ENCODE measurements at places on chromosomes 13 and 19.
A peak's percentile ranks its signal among the peaks of the same experiment; 100 is the strongest.

DNA sequence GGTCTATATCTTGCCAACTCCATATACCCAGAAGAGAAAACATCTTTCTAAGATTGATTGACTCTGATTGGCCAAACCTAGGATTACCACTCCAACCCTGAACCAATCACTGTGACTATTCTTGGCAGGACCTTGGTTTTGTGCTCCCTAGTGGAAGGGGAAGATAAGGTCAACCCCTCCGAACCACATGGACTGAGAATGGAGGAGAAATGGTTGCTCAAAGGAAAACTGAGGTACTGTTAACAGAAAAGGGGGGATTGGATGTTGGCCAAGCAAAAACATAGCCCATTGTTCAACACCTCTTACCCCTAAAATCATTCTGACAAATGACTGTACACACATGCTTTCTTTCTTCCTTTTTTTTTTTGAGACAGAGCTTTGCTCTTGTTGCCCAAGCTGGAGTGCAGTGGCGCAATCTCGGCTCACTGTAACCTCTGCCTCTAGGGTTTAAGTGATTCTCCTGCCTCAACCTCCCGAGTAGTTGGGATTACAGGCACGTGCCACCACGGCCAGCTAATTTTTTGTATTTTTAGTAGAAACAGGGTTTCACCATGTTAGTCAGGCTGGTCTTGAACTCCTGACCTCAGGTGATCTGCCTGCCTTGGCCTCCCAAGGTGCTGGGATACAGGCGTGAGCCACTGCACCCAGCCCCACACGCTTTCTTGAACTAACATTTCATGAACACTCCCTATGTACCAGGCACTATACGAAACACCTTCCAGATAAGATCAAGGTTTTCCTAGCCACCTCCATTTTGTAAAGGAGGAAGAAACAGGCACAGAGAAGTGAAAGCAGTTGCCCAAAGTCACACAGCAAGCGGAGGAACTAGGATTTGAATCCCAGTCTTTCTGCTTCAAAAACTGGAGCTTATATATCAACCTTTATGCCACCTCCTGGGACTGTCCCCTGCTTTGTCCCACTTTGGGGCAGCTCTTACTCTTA is 6.5 kb downstream of the MEIOSIN start:
- DNase-seq: no peak

DNA sequence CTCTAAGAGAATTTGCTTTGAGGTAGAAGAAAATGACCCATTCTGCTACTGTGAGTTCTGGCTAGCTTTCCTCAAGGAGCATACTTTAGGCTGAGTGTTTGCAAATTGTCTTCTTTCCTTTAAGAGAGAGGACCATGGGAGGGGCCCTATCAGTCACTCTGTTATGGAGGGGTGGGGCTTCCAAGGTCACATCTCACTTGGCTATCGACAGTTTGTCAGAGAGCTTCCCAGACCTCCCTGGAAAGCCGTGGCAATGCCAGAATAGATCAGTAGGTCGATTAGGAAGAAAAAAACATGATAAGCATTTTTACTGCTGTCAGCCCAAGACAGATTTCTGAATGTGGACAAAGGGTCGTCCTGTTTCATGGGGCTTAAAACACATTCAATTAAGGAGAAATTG is 93.3 kb downstream of the OXGR1 start:
- DNase-seq: no peak

- DNase-seq: peak; percentile 35
Measured at GRCh38 chr19:2042485-2043250, 8.4 kb downstream of the MKNK2 start.

DNA sequence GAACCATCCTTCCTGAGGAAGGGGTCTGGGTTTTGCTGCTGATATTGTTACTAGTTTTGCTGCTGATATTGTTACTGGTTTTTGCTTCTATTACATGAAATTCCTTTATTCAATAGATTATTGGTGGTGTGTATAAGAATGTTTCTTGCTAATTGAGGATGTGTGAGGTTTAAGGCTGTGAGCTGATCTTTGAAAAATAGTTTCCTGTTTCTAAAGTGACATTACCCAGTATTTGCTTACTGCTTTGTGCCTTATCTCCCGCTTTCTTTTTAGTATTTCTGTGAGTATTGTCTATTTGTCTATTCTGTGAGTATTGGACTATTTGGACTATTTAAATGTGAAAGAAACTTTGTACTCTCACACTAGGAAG is 38.2 kb upstream of the C1QTNF9 start:
- DNase-seq: no peak

DNA sequence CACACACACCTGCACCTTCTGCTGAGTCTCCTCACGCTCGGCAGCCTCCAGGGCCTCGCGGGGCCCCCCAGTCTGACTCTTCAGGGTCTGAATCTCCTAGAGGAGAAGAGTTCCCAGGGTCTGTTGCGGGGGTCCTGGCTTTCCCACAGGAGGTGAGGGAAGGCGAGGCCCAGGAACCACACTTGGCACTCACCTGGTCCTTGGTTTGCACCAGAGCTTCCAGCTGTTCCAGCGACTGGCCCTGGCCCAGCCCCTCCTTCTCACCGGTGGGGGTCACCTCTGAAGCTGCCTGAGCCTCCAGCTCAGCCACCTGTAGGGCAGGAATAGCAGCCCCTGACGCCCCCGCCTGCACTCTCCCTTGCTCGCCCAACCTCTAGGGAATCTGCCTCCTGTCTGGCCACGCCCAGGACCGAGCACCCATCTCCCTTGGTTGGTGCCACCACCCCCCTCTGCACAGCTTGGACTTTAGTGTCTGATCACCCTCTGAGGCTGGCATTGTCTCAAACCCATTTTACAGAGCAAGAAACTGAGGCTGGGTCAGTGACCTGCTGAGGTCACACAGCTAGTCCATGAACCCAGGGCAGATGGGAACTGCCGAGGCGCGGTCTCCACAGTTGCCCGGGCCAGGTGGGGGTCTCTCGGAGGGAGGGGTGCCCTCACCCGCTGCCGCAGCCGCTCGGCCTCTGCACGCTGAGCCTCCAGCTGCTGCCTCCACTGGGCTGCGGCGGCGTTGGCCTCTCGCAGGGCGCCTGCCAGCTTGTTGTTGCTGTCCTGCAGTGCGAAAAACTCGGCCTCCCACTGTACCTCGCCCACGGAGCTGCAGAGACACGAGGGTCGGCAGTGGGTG is 9.5 kb downstream of the HOMER3 start:
- DNase-seq: no peak

GRCh38 chr13:75702476-75702875 is 66.3 kb downstream of the LMO7 start:
- no peak for DNase-seq

DNA sequence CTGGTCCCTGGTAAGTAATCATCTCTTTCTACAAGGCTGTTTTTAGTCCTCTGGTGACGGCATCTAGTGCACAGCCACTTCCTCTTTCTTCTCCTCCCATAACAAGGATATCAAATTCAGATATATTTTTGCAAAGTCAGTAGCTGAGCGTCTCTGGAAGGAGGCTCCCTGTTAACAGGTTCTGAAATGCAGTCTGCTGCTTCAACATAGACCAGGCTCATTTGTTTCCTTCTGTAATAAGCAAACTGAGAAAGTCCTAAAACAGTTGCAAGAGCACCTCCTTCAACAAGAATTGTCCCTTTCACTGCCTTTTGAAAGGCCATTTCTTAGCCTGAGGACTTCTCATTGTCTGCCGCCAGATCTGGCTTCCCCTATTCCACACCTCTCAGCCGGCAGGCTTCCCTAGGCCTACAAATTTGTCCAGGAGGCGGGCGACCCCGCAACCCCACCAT is 7.4 kb upstream of the ZSCAN5A start:
- no peak for DNase-seq

GRCh38 chr13:110134801-110135200 is 172.2 kb downstream of the COL4A1 start:
- no peak for DNase-seq

- DNase-seq: peak; percentile 54
Measured at GRCh38 chr13:77737583-77738200, 40.2 kb downstream of the SLAIN1 start.

DNA sequence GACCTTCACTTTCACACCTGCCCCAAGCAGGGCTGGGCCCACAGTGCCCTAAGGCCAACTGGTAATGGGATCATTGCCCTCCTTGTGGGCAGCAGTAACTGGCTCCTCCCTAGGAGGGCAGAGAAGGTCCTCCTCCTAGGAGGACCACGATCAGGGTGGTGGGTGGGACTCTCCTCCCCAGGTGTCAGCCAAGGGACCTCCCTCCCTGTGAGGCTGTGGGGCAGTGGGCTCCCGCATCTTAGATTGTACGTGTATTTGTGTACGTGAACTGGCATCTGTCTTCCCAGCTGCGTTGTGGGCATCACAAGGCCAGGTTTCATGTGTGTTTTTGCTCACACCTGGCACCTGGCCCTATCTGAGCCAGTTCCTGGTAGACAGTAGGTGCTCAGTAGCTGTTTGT is 111.8 kb downstream of the SOX1 start:
- DNase-seq: no peak

- DNase-seq: peak; percentile 78
Measured at GRCh38 chr19:45613926-45614725, 12.1 kb upstream of the GPR4 start.

GRCh38 chr13:23709536-23709935 is 139.3 kb downstream of the TNFRSF19 start:
- DNase-seq: no peak

GRCh38 chr13:99390601-99391000 is 83.4 kb upstream of the GPR183 start:
- DNase-seq: peak; percentile 4

GRCh38 chr13:26071691-26072090 is 19.9 kb upstream of the SHISA2 start:
- DNase-seq: no peak

DNA sequence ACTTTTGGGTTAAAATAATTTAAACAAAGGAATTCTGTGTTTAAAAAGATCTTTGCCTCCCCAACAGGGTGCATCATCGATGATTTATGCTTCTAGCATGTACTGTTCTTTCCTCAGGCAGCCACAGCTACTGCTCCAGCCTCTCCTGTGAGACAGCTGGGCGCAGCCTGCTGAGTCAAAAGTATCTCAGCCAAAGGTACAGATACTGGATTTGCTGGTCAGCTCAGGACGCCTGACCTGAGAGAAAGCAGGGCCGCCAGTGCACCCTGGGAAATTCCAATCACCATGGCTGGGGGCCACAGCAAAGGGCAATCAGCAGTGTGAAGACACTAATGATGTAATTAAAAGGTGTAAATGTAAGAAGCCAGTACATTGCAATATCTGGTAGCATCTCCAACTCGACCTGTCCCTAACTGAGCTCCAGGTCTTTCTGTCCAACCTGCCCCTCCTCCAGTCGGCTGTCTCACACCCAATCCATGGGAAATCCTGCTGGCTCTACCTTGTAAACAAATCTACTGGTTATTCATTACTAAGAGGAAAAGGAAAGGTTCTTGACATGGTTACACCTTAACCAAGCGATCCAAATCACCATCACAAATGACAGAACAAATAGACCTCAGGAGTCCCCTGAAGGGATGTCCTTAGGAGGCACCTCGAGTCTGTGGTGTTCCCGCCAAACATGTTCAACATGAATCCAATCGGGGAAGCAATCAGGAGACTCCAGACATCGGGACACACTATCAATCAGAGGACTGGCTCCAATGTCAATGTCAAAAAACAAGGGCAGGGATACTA is 7.3 kb downstream of the OPA3 start:
- DNase-seq: no peak

DNA sequence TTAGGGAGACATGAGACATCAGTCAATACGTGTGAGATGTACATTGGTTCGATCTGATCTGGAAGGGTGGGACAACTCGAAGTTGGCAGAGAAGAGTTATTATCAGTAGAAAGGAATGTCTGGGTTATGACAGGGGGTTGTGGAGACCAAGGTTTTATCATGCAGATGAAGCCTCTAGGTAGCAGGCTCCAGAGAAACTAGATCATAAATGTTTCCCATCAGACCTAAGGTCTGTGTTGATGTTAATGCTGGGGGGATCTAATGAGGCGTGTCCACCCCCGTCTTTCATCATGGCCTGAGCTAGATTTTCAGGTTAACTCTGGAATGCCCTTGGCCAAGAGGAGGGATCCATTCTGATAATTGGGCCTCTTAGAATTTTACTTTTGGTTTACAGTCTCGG is 187.0 kb upstream of the KL start:
- DNase-seq: no peak

DNA sequence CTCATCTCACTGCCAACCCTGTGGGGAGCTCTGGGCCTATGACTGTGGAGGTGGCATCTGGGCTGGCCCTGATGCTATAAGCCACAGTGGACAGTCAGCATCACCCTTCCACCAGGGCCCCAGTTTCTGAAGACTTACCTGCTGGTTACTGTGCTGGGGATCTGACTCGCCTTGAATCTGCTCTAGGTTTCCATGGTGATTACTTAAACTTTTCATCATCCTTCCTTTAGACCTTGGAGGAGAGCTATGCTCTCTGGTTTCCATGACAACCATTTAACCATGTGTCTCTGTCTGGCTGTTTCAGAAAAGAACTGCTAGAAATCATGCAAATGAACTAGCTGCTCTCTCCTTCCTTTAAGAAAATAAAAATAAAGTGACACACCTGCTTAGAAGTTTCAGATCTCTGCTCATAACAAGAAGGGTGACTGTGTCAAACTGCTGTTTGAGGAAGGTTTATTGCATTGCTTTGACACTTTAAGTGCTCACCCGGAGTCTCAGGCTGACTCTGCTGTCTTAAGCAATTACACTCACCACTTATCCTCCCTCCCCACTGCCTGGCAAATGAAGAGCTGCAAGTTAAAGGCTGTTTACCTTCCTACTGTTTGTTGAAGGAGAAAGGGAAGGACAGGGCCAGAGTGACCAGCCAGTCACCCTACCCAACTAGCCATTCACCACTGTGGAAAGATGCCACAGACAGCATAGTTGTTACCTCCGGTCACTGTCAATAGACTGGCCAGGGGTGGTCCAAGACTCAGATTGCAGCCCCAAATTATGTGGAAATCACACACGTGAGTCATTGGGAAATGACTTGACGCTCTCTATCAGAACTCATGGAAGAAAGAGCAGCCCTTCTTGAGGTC is 87.6 kb downstream of the HSPH1 start:
- peak; percentile 82 for DNase-seq

GRCh38 chr19:13764101-13764807 is at the start of gene MRI1:
Gene MRI1, plus strand, starts transcription at chr19:13764522. Its CDS starts 67 bp downstream, at chr19:13764589.
- peak; percentile 53 for DNase-seq

DNA sequence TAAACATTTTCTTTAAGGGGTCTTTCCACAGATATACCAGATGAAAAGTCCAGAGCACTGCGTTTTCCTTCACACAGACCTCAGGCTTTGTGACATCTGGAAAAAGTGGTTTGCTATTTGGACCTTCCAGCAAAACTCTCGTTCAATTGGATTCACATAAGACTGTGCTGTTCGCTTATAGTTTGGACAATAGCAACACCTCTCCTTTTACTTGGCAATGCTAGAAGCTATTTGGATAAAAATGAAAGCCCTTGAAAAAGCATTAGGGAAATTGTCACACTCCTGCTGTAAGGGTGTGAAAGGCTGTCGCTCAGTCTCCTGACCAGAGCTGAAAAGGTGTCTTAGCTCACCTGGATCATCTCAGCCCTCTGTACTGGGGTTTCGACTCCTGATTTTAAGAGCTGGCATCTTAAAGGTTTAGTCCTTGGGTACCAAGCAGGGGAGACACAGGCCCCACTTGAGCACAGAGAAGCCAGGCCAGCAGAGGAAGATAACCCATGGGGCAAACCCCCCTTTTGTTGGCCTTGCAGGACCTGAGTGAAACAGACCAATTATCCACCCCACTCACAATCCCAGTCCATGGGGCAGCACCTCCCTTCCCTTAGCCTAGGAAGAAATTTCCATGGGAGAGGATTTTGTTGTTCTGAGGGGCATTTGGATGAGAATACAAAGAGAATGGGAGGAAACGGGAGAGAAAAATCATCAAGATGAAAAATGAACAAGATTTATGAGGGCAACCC is 257.6 kb downstream of the DLEU7 start:
- no peak for DNase-seq

All from activated CD4-positive, alpha-beta memory T cell treated with anti-CD3 and anti-CD28 coated beads for 36 hours (primary cell).